ENCODE measurements at places on chromosomes 4 and X. TPM values are rescaled to one million over a fixed set of nuclear protein-coding genes. Genes with fewer than 3 reads are reported as not detected.

DNA sequence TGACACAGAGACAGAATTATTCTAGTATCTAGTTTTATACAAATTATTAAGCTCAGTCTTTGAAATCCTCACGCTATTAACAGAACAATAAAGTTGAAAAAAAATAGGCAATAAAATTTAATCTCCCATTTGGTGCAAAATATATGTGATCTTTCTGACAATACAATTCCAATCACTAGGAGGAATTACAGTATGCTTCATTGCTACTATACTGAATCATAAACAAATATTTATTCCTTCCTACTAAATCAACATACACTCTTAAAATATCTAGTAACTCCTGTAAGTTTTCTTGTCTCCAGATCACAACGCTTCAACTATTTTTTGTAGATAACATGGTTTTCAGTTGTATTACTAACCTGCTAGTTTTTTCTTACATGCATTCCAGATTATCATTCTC, 45.7 kb downstream of the KLHL8 start:
- DNase-seq = no peak

GRCh38 chr4:168449719-168450452, 30.4 kb downstream of the DDX60L start:
- peak; percentile 15 for DNase-seq

GRCh38 chrX:152901816-152902501, 4.1 kb downstream of the ZNF185 start:
- DNase-seq = peak; percentile 34

P2RY4 gene
- total RNA-seq = not detected

GBA3 gene
- not detected for total RNA-seq

DNA sequence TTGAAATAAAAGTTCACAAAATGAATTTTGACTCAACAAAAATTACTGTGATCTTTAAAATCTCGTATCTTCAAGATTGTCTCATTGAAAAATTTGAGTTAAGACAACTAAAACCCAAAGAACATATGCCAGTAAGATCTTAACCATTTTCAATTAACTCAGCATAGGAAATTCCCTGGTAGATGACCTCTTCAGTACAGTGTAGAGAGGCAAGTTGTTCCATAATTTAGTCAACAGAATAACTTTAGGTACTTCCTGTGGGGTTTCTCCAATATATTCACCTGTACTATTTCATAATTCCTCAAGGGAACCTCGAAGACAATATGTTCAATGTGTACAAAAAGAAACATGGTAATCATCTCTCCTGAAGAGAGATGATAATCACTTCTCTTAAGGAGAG, 145.3 kb downstream of the COL25A1 start:
- DNase-seq = no peak

ZNF157 gene
- not detected for total RNA-seq

FRMPD4 gene
- total RNA-seq = 0.07 TPM

DNA sequence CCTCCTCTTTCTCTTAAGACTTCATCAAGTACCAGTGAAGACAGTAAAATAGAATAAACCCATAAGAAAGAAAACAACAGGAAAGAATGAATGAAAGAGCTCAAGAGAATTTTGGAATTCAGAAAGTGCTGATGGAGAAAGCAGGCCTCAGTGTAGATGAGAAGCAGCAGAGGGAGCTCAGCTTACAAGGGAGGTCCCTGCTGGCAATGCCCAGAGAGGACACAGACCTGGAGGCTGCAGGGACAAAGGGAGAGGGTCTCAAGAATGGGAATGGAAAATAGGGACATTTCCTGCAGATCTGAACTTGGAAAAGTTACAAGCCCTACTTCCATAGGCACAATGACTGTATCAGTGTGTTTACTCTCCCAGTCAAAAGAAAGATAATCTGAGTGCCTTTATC, 64.5 kb upstream of the MAGEA10 start:
- no peak for DNase-seq

GRCh38 chr4:181517491-181517890, 725.7 kb upstream of the TENM3 start:
- DNase-seq = no peak

- no peak for DNase-seq
Observed at GRCh38 chrX:153868576-153869472, 17.1 kb downstream of the L1CAM start.

DNA sequence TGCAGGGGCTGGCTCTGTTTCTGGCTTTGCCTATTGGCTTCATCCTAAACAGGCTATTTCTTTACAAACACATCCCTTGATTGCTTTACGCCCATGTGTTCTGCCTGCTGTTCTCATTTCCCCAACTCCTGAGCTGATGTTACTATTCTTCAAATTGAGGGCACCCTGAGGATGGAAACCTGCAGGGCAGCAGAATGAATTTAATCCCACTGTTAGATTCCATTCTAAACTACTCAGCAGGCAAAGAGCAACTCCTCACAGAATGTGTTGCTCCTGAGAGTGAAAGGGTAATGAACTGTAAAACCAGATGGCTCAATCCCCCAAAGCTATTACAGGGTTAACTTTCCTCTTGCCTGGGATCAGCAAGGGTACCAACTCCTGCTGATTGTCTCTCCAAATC, 75.7 kb downstream of the ANKRD50 start:
- DNase-seq = no peak
